ENCODE measurements at places on chromosomes 1 and 21.

- no peak for DNase-seq
These were observed 46.7 kb upstream of the TENT5C start for GRCh38 chr1:117559139-117559538.

DNA sequence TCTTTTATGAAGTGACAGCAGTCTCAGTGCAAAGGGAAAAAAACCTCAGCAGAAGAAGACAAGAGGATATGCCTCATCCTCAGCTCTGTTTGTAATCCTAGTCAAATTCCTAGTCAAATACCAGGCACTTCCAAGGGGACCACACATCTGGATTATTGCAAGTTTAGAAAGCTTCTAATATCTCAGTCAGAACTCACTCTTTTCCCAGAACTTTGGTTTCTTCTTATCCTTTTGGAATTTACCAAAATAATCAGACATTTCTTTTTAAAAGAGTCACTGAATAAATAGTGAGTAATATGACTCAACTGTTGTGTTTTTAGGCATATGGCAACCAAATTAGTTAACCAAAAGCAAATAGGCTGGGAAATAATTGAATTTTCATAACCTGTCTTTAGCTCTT lies 47.8 kb downstream of the PRRX1 start:
- DNase-seq, result no peak

DNA sequence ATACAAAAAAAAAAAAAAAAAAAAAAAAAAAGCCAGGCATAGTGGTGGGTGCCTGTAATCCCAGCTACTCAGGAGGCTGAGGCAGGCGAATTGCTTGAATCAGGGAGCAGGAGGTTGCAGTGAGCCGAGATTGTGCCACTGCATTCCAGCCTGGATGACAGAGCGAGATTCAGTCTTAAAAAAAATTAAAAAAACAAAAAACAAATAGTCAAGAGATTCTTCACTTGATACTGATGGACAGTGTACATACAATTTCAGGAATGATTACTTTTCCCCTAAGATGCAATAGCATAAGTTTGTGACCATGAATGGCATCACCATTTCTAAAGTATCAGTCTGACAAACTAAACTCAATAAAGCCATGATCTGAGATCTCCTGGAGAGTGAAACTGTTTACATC lies 60.8 kb upstream of the IVNS1ABP start:
- DNase-seq, result no peak

GRCh38 chr1:242842094-242842493 lies 317.6 kb upstream of the PLD5 start:
- DNase-seq, result no peak

DNA sequence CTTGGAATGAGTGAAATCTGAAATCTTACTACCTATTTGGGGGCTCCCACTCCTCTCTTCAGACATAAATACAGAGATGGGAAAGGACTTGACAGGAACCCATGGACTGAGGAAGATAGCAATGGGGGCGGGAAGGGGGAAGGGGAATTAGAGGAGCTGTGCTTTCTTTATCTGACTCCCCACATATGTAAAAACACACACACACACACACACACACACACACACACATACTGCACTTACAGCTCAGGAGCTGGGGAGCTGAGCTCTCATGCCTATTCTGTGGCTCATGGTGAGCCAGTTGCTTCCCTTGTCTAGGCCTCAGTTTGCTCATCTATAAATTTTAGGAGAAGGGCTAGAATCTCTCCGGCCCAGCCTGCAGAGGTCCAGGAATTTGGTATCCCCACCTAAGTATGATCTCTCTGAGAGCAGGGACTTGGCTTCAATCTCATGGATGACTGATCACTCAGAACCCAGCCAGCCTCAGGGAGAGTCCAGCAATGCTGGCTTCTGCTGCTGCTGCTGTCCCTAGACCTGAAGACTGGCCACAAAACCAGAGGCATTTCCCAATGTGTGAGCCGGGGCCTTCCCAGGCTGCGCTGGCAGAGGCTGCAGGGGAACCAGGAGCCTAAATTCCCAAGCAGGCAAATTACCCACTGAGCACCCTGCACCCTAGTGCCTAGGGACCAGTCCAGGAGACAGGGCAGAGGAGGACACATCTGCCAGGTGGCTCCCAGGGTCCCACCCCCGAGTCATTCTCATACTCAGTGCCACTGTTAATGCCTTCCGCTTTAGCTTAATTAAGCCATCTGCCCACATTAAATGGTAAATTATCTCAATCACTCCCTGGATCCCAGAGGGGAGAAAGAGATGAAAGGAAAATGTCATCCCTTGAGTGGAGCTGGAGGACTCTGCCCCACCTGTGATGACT lies 57.5 kb upstream of the RBM15 start:
- no peak for DNase-seq

All from activated T-helper 1 cell treated with Interleukin-2 at 50 U/mL for 16 hours (primary cell).